ENCODE measurements at places on chromosomes 7 and 10. TPM values are rescaled to one million over a fixed set of nuclear protein-coding genes. Genes with fewer than 3 reads are reported as not detected.

Gene PRRT4
- not detected for total RNA-seq

Gene NCAPG2
- 4.0 TPM for total RNA-seq

Gene OGDHL
- 3.2 TPM for total RNA-seq

Gene GFRA1
- 4.1 TPM for total RNA-seq

All from Peyer's patch (tissue), 4 donors.